ENCODE measurements at places on chromosomes 7 and 10.

DNA sequence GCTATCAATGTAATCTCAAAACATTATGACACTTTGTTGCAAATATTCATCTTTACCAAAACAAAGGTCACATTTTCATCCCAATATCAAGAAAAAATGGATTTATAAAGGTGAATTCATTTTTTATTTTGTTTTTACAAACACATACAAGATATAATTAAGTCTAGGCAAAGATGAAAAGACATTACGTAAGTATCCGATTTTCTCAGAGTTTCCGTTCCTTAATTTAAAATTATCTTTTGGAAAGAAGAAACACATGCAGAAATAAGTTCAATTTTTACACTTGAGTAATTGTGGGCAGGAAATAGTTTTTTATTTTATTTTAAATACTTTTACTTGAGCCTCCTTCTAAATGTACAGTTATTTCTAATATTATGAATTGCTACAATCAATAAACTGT, 24.6 kb downstream of the RTKN2 start:
- DNase-seq, result no peak

DNA sequence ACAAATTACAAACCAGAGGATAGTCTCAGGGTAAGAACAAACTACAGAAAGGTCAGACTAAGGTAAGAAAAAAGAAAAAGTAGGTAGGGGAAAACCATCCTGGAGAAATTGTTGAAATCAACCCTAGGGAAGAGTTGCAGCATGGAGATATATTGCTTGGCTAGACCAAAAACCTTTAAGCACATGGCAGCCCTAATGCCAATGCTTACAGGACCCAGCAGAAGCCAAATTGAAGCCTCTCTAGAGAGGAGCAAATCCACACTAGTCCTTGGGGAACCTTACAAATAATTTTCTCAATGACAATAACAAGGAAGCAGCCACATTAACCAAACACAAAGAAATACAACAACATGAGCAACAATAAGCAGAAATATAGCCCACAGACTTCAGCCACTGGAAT, 81.9 kb downstream of the CNOT4 start:
- DNase-seq, result no peak

DNA sequence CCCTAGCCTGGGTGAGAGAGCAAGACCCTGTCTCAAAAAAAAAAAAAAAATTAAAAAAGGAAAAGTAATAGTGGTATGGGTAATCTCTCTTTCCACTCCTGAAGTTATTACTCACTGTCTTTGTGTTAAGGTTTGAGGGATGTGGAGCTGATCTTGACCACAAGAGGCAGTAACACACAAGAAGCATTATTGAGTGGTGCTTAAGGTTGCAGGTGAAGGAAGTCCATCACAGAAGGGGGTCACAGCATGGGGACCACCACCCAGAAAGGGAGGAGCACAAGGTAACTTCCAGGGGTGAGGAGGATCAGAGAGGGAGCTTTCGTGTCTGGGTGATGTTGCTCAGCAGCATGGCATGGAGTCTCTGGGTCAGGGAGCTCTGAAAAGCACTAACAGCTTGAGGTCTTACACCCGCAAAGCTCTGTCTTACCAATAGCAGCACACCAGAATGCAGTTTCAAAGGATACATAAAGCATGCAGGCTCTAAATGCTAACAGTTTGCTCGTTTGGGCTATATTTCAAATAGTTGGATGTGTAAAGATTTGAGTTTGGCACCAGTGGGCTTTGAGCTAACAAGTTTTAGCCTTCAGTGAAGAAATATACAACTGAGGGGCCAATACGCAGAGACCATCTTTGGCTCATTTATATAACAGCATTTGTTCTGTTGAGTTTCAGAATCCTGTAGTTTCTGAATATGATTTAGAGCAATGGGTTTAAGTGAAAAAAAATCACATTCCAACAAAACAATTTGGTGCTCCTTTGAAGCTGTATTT, 100.4 kb upstream of the DNAJC1 start:
- no peak for DNase-seq

DNA sequence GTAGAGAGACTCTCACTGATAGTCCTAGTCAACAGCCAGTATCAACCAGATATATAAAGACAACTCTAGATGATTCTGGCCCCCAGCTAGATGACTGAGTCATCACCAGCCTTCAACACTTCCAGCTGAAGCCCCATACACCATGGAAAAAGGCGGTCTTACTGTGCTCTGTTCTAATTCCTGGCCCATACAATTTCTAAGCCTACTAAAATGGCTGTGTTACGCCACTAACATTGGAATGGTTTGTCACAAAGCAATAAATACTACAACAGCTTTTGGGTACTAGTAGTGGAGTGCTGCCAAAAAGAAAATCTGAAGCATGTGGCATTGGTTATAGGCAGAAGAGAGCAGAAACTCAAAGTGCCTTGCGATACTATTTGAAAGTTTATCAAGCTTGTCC, 13.0 kb upstream of the TES start:
- DNase-seq, result no peak

DNA sequence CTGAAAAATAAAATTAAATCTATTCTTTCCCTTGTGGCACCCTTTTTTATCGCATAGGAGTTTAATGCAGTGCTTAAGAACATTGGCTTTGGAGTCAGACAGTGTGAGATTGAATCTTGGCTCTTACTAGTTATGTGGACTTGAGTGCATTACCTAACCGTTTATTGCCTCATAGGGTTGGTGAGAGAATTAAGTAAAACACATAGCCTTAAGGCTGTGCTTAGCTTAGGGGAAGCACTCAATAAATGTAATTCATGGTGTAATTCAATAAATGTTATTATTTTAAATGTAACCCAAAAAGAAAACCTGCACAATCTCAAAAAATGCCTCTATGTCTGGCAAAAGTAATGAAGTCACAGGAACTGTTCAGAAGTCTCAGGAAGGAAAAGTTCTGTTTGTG, 2.7 kb downstream of the STK17A start:
- no peak for DNase-seq

GRCh38 chr10:86815035-86815617, 58.7 kb downstream of the BMPR1A start:
- DNase-seq, result no peak

GRCh38 chr7:76054123-76055120, 6.5 kb downstream of the MDH2 start:
- no peak for DNase-seq

DNA sequence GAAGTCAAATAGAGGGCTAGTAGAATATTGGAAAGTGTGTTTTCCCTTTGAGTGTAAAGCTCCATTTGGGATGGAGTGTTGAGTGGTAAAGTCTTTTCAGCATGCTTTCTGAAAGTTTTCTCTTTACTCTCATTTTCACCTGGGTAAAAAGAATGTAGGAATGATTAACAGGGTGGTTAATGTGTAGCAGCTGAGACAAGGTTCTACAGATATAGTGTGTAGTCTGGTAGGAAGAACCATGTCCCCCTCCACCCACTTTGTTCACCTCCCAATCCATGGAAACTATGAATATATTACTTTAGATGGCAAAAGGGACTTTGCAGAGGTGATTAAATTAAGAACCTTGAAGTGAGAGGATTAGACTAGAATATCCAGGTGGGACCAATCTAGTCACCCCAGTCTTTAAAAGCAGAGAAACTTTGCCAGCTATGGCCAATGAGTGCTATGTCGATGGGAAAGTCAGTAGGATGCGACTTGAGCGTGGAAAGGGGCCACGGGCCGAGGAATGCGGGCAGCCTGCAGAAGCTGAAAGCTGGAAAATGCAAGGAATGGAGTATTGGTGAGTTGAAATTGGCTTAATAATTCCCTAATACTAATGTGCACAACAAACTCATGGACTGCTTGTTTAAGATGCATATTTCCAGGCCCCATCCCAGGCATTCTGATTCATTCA, 166.3 kb upstream of the AHR start:
- no peak for DNase-seq

- no peak for DNase-seq
Measured at GRCh38 chr10:116331815-116332214, 7.6 kb downstream of the CCDC172 start.

Data from activated T-helper 1 cell treated with Interleukin-2 at 50 U/mL for 16 hours (primary cell).